ENCODE measurements at places on chromosomes 5 and 9. TPM values are rescaled to one million over a fixed set of nuclear protein-coding genes. Genes with fewer than 3 reads are reported as not detected.

Gene CCDC192
- not detected for total RNA-seq

Gene C9
- total RNA-seq = not detected

Gene KIF20A
- total RNA-seq = 76.7 TPM

Gene SLC46A2
- total RNA-seq = not detected

Gene PCDHB11
- not detected for total RNA-seq

Gene DAB2IP
- 11.2 TPM for total RNA-seq

Gene CRB2
- 3.4 TPM for total RNA-seq

Gene PCDHGA3
- 0.65 TPM for total RNA-seq

Gene GCNT4
- total RNA-seq = not detected

Gene SETD9
- total RNA-seq = 13.3 TPM

Gene BTNL3
- not detected for total RNA-seq

Gene RAD50
- total RNA-seq = 59.8 TPM

Gene FGFR4
- 3.5 TPM for total RNA-seq

Gene SLC45A2
- total RNA-seq = not detected

Gene GAS1
- not detected for total RNA-seq

Gene FST
- total RNA-seq = 0.57 TPM

Gene THBS4
- 3.9 TPM for total RNA-seq

Gene PHF24
- not detected for total RNA-seq

Gene DBH
- not detected for total RNA-seq

Gene CANX
- 412 TPM for total RNA-seq

Gene MARCHF3
- total RNA-seq = 5.4 TPM

Gene SPATA31D4
- total RNA-seq = not detected

Gene ANKRD31
- 0.13 TPM for total RNA-seq

Gene MEIKIN
- total RNA-seq = not detected

Gene TMEM252
- total RNA-seq = not detected

Gene PCDHA1
- not detected for total RNA-seq

Gene SLC25A48
- not detected for total RNA-seq

Gene TLE4
- 41.7 TPM for total RNA-seq

Gene ARL14EPL
- total RNA-seq = not detected

Gene C5
- 10.2 TPM for total RNA-seq

All from OCI-LY7 (cell line).